NCI-H1105 (cell line): ENCODE measurements at places on chromosomes 4 and X.

DNA sequence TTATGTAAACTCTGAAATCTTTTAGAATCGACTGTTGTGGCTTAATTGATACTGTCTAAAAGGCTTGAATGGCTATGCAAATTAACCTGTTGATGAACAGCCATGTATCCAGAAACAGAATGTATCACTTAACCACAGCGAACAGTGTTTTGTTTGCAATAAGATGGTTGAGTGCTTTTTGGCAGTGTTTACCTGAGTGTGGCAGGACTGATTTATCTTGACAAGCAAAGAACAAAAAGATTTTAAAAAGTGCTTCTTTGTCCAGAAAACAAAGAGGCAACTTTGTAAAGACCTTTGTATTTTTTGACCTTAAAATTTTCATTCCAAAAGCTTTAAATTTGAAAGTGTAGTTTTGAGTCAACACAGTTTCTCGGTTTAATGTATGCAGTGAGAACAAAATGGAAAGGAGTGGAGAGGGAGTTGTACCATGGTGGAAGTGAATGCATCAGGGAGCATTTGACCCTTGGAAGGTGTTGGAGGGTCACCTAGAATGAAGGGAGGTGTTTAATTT, 18.0 kb downstream of the ARHGAP10 start:
- DNase-seq: peak; percentile 23

DNA sequence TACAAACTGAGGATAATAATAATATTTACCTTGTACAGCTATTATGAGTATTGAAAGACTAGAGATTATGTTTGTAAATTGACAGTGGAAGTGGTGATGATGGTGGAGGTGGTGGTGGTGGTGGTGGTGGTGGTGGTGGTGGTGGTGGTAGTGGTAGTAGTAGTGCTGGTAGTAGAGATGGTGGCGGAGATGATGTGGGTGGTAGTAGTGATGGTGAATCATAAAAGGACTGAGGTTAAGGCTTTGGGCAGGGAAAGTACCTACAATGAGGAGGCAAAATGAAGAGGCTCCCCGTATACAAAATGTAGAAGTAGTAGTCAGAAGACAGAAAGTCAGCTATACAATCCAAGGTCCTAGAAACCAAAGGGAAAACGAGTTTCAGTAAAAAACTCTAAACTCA, 214.1 kb downstream of the BCOR start:
- DNase-seq: no peak

- no peak for DNase-seq
Observed at GRCh38 chr4:128979934-128980333, 113.4 kb downstream of the SCLT1 start.

- no peak for DNase-seq
Observed at GRCh38 chr4:47490550-47490949, 5.5 kb downstream of the ATP10D start.

- DNase-seq: no peak
Observed at GRCh38 chr4:137688651-137689050, 156.4 kb upstream of the PCDH18 start.

DNA sequence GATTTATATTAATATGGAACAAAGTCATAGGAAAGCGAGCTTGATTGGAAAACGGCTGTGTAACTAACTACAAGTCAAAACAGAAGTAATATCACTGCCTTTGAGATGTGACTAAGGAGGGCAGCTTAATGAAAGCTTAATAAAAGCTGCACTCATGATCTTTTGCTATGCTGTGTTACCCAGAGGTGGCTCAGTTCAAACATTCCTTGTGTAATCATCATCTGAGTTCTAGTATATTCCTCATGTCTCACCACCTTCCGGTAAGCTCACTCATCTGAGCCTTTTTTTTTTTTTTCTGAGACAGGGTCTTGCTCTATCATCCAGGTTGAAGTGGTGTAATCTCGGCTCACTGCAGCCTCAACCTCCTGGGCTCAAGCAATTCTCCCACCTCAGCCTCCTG, 5.0 kb downstream of the GRPEL1 start:
- no peak for DNase-seq

DNA sequence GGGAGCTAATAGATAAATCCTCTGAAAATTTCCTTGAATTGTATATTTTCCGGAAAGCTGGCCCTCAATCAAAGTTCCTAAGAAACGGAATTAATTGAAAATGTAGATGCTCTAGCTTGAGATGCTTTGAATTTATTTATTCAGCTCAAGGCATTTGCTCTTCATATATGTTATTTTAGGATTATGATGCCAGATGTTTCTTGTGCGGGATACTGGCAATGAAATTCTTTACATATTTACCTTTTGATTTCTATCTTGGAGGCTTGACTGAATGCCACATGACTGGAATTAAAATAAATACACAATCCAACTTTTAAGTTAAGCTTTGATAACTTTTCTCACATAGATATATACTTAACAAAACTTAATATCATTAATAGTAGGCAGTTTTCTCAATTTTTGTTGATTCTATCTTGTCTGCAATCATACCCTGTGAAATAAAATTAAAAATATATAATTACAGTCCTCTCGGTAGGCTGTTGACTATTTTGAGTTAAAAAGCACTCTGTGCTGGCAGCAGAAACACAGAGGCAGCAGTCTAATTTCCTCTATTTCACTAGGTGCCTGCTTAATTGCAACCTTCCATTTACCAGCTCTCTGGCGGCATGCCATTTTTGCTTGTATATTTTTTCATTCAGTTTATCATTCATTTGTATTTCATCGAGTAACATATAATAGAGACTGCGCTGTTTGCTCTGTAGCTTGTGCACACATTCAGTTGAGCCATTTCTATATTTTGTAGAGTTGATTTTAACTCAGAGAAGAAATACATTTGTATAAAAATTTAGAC, 991.5 kb downstream of the ADGRL3 start:
- peak; percentile 69 for DNase-seq

- no peak for DNase-seq
Observed at GRCh38 chrX:4825550-4825949, 1112.1 kb upstream of the PRKX start.

- DNase-seq: no peak
Observed at GRCh38 chr4:123014038-123014437, 91.6 kb upstream of the NUDT6 start.

DNA sequence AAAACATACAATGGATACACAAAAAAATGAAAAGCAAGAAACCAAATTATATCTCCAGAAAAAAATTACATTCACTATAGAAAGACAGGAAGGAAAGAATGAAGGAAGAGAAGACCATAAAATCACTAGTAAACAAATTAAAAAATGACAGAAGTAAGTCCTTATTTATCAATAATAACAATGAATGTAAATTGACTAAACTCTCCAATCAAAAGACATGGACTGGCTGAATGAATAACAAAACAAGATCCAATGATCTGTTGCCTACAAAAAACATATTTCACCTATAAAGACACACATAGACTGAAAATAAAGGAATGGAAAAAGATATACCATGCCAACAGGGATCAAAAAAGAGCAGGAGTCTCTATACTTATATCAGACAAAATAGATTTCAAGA, 203.2 kb upstream of the F9 start:
- DNase-seq: no peak

DNA sequence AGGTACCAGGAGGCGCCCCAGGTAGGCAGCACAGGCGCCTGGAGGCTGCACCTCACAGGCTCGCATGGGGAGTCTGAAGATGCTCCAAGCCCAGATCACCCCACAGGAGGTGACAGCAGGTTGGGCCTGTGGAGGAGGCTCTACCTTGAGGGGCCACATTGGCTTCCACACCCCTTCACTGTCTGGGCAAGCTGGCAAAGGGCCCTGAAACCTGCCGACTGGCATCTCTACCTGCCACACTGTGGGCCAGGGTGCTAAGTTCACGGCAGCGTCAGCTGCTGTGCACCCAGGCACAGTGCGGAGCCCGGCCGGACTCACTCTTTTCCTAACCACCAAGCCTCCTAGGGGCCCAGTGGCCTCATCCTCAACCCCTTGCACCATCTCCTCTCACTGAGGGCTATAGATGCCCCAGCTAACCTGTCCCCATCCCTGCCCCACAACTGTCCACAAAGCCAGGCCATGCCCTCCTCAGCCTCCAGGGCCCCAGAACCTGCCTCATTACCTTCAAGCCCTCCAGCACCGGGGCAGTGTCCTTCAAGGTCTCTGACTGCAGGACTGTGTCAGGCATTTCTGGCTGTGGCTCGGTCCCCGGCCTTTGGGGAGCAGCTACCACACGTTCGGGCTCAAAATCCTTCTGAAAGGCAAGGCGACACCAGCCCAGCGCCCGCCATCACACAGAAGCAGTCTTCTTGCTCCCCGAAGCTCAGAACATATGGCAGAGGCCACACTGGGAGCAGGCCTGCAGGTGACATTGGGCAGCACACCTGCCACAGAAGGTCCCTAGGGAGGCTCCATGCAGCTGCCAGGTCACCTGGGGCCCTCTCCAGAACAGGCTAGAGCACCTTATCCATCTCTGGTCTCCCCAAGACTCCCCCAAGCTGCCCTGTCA, 28.8 kb downstream of the FGFR3 start:
- no peak for DNase-seq

- no peak for DNase-seq
Observed at GRCh38 chrX:20663336-20663735, 396.6 kb upstream of the RPS6KA3 start.

GRCh38 chr4:125191232-125191631, 123.5 kb upstream of the FAT4 start:
- no peak for DNase-seq

DNA sequence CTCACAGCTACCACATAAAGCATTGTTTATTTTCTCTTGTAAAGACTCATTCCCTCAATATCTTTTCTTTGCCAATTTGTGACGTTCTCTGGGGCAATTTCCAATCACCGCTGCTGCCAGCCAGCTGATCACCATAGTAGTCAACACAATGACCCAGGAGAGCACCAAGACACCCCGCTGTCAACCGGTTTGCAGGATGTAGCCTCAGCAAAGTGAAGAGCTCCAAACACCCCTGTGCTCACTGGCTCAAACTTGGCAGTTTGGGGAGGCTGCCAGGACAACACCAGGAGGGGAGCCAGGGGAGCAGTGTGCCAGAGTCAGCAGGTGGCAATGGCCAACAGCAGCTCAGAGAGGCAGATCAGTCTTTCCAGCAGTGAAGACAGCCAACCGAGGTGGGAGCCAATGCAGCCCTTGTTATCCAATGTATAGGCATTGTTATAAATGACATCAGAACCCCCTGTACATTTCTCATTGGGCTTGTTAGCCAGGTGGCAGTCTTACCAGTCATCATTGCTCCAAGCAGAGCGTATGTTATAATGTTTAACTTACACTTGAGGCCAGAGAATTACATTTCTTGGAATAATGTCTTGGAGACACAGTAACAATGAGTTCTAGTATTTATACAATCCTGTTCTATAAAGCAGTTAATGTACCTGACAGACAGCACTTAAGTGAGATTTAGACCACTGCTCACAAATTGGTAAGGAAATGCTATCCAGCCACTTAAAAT, 274.9 kb upstream of the GK2 start:
- DNase-seq: no peak

DNA sequence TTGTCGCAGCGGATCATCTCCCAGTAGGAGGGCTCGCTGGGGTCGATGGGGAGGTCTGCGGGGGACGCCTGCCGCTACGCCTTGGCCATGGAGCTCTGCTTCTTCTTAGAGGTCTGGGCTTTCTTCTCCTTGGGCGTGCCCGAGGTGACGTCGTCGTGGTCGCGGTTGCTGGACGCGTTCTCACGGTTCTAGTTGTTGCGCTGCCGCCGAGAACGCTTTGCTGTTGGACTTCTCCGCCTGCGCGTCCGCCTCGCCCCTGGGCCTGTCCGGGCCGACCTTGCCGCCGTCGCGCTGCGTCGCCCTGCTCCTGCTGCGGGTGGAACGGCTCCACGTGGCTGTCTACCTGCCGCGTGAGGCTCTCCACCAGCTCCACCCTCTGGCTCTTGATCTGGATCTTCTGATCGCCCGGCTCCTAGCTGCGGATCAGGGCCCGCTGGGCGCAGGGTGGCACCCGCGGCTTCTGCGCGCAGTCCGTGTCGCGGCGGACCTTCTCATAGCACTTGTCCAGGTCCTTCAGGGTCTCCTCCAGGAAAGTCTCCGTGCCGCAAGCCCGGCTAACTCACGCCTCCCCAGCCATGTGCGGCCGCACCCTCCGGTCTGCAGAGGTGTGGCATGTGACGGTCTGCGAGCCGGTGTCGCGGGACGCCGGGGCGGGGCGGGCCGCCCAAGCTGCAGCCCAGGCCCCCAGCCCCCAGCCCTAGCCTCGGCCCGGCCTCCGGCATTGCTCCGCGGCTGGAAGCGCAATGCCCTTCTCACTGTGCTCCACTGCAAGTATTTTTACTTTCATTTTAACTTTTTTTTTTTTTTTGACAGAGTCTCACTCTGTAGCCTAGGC, 40.5 kb upstream of the OGT start:
- DNase-seq: no peak

DNA sequence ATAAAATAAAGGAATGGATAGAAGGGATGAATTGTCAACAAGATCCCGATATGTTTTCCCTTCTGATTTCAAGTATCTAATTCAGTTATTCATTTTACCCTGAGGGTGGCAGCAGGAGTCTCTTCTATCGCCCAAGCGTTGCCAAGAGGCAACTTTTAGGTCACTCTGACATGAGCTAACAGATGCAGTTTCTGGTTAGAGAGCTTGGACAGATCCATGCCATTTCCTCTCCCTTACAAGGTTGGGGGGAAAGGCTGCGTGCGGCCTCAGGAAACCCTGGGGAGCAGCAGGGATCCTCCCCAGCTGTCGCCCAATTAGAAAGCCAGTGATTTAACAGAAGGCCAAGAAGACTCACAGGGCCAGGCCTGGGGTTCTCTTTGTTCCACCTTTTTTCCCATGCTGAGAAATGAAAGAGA, 35.3 kb upstream of the WAS start:
- no peak for DNase-seq

- DNase-seq: no peak
Observed at GRCh38 chr4:71074452-71075299, 81.2 kb downstream of the DCK start.

DNA sequence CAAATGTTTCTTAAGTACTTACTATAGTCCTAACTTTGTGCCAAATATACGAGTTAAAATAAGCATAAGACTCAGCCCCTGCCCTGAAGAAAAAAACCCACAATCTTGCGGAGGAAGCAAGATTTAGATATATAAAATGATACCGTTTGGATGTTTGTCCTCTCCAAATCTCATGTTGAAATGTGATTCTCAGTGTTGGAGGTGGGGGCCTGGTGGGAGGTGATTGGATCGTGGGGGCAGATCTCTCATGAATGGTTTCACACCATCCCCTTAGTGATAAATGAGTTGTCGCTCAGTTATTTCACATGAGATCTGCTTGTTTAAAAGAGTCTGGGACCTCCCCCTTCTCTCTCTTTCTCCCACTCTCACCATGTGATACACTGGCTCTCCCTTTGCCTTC, 28.7 kb downstream of the EFHC2 start:
- DNase-seq: no peak

- no peak for DNase-seq
Observed at GRCh38 chr4:78372355-78372988, 179.1 kb upstream of the ANXA3 start.

GRCh38 chr4:183435803-183436202, 8.6 kb upstream of the CDKN2AIP start:
- no peak for DNase-seq

- no peak for DNase-seq
Observed at GRCh38 chrX:50447535-50447934, 23.1 kb downstream of the DGKK start.

DNA sequence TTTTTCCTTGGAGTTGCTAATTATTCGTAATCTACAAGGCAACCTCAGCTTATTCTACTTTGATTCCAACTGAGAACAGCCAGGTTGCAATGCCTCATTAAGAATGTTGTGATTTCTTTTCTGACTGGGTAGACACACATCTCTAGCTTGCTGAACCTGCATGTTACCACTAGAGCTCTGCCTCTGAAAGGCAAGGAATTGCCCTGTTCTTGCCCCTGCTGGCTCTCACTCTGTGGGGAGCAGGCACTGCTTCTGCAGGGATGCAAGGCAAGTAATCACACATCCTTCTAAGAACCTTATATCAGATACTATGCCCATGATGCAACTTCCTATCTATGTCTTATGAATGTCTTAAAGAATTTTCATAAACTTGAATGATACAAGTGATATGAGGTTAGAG, 503.2 kb downstream of the PACRGL start:
- no peak for DNase-seq
